ENCODE measurements at places on chromosomes 3 and 15. TPM values are rescaled to one million over a fixed set of nuclear protein-coding genes. Genes with fewer than 3 reads are reported as not detected.

The DPPA4 gene
- total RNA-seq, result 4.6 TPM

The INSYN1 gene
- total RNA-seq, result 22.9 TPM

The THPO gene
- 0.36 TPM for total RNA-seq

The CHRNA3 gene
- total RNA-seq, result 7.6 TPM

The SLC22A13 gene
- total RNA-seq, result 1.4 TPM

The AADACL2 gene
- not detected for total RNA-seq

The SLC24A5 gene
- total RNA-seq, result 0.18 TPM

The CD200 gene
- 49.4 TPM for total RNA-seq

The ANKRD63 gene
- total RNA-seq, result 0.27 TPM

The GRM7 gene
- total RNA-seq, result 52.4 TPM

The AQP9 gene
- 0.09 TPM for total RNA-seq

The PAK6 gene
- total RNA-seq, result 3.7 TPM

The KIF23 gene
- 14.9 TPM for total RNA-seq

The PRR23A gene
- total RNA-seq, result not detected

The CFAP100 gene
- total RNA-seq, result 1.8 TPM

The PARP15 gene
- total RNA-seq, result 0.36 TPM

The DNAJB11 gene
- 30.1 TPM for total RNA-seq

The SEMA3B gene
- 3.4 TPM for total RNA-seq

The PP2D1 gene
- not detected for total RNA-seq

The CHAC1 gene
- 2.1 TPM for total RNA-seq

Data from cerebellum (tissue), 4 donors.